ENCODE measurements at places on chromosomes 6 and 20.

DNA sequence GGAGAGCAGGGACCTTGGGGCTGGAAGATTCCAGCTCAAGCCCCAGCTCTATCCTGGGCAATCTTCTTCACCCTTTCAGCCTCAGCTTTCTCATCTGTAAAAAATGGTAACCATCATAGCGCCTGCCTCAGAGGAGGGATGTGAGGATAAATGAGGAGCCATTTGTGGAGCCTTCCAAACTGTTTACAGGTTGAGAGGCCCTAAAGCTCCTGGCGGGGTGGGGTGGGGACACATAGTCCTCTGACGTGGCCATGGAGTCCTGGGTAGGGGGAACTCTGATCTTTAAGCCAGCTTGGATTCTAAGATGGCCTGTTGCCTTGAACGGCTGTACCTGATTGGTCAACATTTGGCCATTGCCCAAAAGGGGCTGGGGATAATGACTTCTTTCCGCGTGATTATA, 111.1 kb downstream of the TOX2 start:
- DNase-seq = no peak

DNA sequence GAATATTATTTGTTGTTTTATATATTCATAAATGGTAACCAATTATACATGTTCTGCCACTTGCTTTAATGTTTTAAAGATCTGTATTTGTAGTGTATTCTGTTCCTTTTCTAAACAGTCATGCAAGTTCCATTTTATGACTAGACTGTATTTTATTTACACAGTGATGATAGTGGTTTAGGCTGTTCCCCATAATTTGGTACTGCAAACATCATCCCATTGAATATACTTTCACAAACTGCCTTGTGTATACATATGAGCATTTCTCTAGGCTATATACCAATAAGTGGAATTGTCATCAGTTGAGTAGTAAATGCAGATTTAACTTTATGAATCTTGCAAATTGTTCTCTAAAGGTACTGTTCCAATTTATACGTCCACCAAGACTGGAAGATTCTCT, 738.0 kb downstream of the EPHA7 start:
- DNase-seq = no peak

DNA sequence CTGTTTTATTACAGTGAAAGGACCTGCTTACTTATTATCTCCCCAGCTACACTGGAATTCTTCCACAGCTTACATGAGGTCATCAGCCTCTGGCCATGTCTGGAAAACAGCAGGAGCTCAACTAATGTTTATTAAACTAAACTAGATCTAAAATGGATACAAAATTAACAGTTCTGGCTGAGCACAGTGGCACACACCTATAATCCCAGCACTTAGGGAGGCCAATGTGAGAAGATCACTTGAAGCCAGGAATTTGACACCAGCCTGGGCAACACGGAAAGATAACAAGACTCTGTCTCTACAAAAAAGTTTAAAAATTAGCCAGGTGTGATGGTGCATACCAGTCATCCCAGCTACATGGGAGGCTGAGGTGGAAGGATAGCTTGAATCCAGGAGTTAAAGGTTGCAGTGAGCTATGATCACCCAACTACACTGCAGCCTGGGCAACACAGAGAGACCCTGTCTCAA, 220.8 kb upstream of the MARCKS start:
- no peak for DNase-seq

DNA sequence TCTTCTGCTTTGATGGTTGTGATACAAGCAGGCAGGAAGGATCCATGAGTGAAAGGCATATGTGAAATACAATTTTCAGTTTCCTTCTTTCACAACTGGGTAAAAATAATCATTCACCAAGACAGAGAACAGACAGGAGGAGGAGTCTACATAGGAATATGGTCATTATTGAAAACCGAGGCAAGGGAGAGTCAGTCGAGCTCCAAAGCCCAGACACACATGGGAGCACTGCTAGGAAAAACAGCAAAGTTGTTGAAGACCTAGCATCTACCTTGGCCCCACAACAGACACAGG, 260.6 kb downstream of the ERMARD start:
- no peak for DNase-seq

- no peak for DNase-seq
Measured at GRCh38 chr20:49727894-49728885, 14.5 kb upstream of the B4GALT5 start.

- no peak for DNase-seq
Measured at GRCh38 chr6:16324184-16324583, 85.8 kb downstream of the GMPR start.

GRCh38 chr6:2714111-2714895, 36.4 kb downstream of the MYLK4 start:
- no peak for DNase-seq
